Breast epithelium (tissue), 4 donors: ENCODE measurements at places on chromosomes 16 and 17.

DNA sequence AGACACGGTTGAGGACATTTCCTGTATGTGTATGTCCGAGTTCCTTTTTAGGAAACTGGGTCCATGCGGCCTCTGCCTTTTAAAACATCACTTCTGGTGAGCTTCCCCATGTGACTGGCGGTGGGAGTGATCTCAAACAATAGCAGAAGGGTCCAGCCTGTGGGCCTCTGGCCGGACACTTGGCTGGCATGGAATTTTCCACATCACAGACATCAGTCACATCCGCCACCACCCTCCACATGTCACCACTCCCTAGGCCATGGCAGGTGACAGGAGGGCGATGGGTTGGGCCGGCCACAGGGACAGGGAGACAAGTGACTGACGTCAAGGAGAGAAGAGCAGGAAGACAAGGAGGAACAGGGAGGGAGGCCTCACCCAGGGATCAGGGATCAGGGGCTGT is 83.7 kb downstream of the DNAH17 start:
- no peaks in the 10 kb centered on the region for H3K27me3 ChIP-seq
- no peak for DNase-seq
- H3K36me3 ChIP-seq, result no peaks in the 10 kb centered on the region

DNA sequence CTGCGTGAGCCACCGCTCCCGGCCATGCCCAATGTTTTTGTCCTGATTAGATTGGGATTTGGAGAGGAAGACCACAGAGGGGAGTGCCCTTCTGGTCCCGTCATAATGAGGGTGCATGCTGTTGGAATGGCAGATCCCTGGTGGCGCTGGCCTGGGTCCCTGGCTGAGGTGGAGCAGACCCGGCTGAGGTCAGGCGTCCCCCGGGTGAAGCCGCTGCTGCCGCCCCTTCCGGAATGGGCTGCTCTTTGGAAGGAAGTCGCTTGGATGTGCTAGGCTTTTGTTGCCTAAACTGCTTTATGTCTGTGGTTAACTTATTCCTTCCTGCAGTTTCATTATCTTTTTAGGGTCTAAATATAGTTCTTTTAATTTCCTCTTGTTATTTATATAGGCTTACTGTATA is 120.3 kb upstream of the CHMP6 start:
- no peaks in the 10 kb centered on the region for H3K36me3 ChIP-seq
- no peaks in the 10 kb centered on the region for H3K27me3 ChIP-seq
- no peak overlapping the region for H3K27ac ChIP-seq
- no peak for DNase-seq
- H3K4me3 ChIP-seq, result no peak overlapping the region
- no peaks in the 10 kb centered on the region for H3K4me1 ChIP-seq

- DNase-seq, result no peak
- no peaks in the 10 kb centered on the region for H3K36me3 ChIP-seq
- peaks cover 5% of the 10 kb centered on the region for H3K27me3 ChIP-seq
Observed at GRCh38 chr17:76586741-76587487, 1.3 kb upstream of the ST6GALNAC2 start.

GRCh38 chr17:5047446-5047845 is 12.2 kb upstream of the SLC52A1 start:
- H3K36me3 ChIP-seq, result no peaks in the 10 kb centered on the region
- no peaks in the 10 kb centered on the region for H3K27me3 ChIP-seq
- no peak overlapping the region for H3K4me3 ChIP-seq
- no peak for DNase-seq
- no peaks in the 10 kb centered on the region for H3K4me1 ChIP-seq

- DNase-seq, result no peak
- H3K4me1 ChIP-seq, result no peaks in the 10 kb centered on the region
- H3K27me3 ChIP-seq, result no peaks in the 10 kb centered on the region
- H3K27ac ChIP-seq, result no peak overlapping the region
- no peak overlapping the region for H3K4me3 ChIP-seq
- no peaks in the 10 kb centered on the region for H3K36me3 ChIP-seq
Observed at GRCh38 chr17:29069526-29070041, 26.6 kb downstream of the PIPOX start.

- no peaks in the 10 kb centered on the region for H3K36me3 ChIP-seq
- no peaks in the 10 kb centered on the region for H3K27me3 ChIP-seq
- H3K4me3 ChIP-seq, result no peak overlapping the region
- DNase-seq, result no peak
Observed at GRCh38 chr17:18043491-18043890, 4.3 kb downstream of the GID4 start.

GRCh38 chr17:37789021-37789565 is 44.2 kb upstream of the HNF1B start:
- no peaks in the 10 kb centered on the region for H3K27me3 ChIP-seq
- H3K4me1 ChIP-seq, result no peaks in the 10 kb centered on the region
- no peak for DNase-seq

- DNase-seq, result peak; percentile 74
- no peak overlapping the region for H3K4me3 ChIP-seq
- H3K27me3 ChIP-seq, result no peaks in the 10 kb centered on the region
- peak overlapping the region; percentile 93 for H3K27ac ChIP-seq
- H3K36me3 ChIP-seq, result no peaks in the 10 kb centered on the region
Observed at GRCh38 chr17:73349138-73349537, 37.3 kb upstream of the CDC42EP4 start.

DNA sequence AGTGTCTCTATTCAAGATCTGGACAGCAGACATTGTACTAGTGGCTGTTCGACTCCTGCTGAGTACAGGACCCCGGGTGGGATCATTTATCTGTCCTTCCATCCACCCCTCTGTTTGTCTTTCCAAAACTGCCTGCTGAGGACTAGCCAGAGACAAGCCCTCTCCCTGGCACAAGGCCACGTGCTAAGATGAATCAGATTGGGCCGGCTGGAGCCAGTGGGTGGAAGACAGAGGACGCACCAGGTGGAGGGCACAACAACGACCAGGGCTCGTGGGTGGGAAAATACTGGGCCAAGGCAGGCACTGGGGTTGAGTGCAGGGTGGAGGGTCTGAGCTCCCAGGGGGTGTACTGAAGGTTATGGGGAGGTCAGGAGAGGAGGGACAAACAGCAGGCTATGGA is 1.4 kb upstream of the CA7 start:
- DNase-seq, result no peak
- peaks cover 6% of the 10 kb centered on the region for H3K4me1 ChIP-seq
- peaks cover 22% of the 10 kb centered on the region for H3K27me3 ChIP-seq
- no peak overlapping the region for H3K4me3 ChIP-seq

GRCh38 chr16:68368301-68368888 is 57.6 kb downstream of the PRMT7 start:
- no peaks in the 10 kb centered on the region for H3K36me3 ChIP-seq
- no peaks in the 10 kb centered on the region for H3K27me3 ChIP-seq
- DNase-seq, result no peak
- no peaks in the 10 kb centered on the region for H3K4me1 ChIP-seq
- no peak overlapping the region for H3K27ac ChIP-seq

DNA sequence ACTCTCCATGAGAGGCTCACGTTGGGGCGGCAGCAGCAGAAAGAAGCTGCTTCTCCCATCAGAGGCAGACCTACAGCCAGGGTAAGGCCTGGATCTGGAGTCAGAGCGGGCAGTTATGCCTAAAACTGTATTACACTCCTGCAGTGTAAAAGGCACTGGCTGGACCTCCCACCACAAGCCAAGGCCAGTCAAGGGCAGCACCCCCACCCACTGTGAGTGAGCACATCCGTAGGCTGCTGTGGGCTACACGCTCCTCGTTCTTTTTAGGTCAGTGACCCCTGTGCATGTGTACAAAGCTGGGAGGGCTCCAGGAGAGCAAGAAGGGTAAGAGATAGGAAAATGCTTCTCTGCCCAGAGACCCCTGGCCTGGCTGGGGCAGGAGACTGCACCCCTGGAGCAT is 20.7 kb downstream of the DCAKD start:
- H3K4me1 ChIP-seq, result no peaks in the 10 kb centered on the region
- H3K4me3 ChIP-seq, result no peak overlapping the region
- no peaks in the 10 kb centered on the region for H3K27me3 ChIP-seq
- no peak overlapping the region for H3K27ac ChIP-seq
- DNase-seq, result no peak

GRCh38 chr16:50155925-50156324 is 2.8 kb downstream of the TENT4B start:
- no peaks in the 10 kb centered on the region for H3K4me1 ChIP-seq
- H3K27me3 ChIP-seq, result no peaks in the 10 kb centered on the region
- H3K27ac ChIP-seq, result no peak overlapping the region
- no peak for DNase-seq
- no peaks in the 10 kb centered on the region for H3K36me3 ChIP-seq
- peak overlapping the region; percentile 91 for H3K4me3 ChIP-seq

GRCh38 chr17:27466743-27467375 is 10.6 kb downstream of the KSR1 start:
- no peak for DNase-seq
- H3K27me3 ChIP-seq, result no peaks in the 10 kb centered on the region
- H3K4me3 ChIP-seq, result no peak overlapping the region
- H3K4me1 ChIP-seq, result no peaks in the 10 kb centered on the region

DNA sequence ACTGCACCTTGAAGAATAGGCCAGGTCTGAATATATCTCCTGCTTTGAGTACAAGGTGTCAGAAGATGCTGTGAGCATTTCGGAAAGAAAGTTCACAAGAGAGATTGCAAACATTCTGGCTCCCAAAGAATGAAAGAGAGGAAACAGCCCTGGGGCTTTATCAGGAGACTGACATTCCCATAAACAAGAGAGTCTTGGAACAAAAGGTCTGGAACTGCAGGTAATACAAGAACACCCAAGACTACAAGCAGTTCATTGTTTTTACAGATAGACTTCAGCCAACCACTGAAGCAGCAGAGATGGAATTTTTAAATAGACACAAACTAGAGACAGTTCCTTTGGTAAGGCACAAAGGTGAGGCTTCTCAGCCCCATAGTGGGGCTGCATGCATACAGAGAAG is 14.4 kb downstream of the HSD17B2 start:
- H3K27me3 ChIP-seq, result no peaks in the 10 kb centered on the region
- peak overlapping the region; percentile 45 for H3K27ac ChIP-seq
- no peak overlapping the region for H3K4me3 ChIP-seq

DNA sequence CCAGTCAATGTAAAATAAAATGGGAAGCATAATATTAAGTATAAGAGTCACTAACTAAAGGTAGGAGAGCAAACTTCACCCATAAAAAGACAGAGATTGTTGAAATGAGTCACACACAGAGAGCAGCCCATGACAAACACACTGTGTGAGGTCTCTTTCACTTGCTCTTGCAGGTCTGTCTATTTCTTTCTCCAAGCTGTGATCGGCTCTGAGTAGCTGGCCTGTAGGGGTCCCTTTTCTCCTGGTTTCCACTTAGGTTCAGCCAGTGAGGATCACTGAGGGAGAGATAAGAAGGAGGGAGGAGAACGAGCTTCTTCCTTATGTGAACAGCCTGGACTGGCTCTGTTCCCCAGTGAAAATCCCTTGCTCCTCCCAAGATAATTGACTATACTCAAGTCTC is 133.7 kb upstream of the HS3ST3A1 start:
- H3K4me1 ChIP-seq, result no peaks in the 10 kb centered on the region

DNA sequence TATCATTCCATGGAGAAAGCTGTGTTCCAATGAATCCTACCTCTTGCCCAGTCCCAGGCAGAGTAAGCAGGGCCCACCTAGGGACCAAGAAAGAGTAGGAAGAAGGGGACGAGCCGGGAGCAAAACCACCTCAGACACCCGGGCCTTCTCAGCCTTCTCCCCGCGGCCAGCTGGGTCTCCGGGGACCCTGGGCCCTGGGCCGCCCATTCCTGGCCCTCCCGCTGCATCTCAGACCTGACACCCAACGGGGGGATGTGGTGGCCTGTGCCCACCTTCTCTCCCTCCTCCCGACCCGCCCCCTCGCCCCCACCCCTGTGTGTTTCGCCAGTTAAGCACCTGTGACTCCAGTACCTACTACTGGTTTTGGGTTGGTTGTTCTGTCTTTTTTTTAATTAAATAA is 11.4 kb upstream of the CACNG1 start:
- no peaks in the 10 kb centered on the region for H3K36me3 ChIP-seq
- H3K27me3 ChIP-seq, result no peaks in the 10 kb centered on the region
- no peaks in the 10 kb centered on the region for H3K4me1 ChIP-seq

DNA sequence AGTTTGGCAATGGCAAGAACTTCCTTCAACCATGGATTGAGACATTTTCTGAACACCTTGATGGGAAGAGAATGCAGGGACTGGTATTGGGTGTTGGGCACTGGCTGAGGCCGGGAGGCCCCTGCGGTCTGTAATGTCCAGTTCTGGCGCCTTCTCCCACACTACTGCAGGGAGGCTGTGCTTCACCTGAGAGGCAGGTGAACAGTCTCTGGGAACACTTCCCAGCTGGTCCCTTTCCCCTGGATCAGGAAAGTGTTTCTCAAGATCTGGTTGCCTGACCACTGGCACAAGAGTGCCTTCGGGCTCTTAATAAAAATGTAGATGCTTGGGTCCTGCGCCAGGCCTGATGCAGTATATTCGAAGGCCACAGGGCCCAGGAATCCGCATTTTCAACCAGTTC is 28.5 kb upstream of the NAT9 start:
- H3K27me3 ChIP-seq, result no peaks in the 10 kb centered on the region
- no peaks in the 10 kb centered on the region for H3K4me1 ChIP-seq
- DNase-seq, result no peak
- no peak overlapping the region for H3K4me3 ChIP-seq

GRCh38 chr16:82864332-82865040 is 237.7 kb downstream of the CDH13 start:
- DNase-seq, result no peak
- no peak overlapping the region for H3K27ac ChIP-seq
- no peaks in the 10 kb centered on the region for H3K27me3 ChIP-seq
- H3K4me1 ChIP-seq, result no peaks in the 10 kb centered on the region
- H3K36me3 ChIP-seq, result no peaks in the 10 kb centered on the region
- H3K4me3 ChIP-seq, result no peak overlapping the region

DNA sequence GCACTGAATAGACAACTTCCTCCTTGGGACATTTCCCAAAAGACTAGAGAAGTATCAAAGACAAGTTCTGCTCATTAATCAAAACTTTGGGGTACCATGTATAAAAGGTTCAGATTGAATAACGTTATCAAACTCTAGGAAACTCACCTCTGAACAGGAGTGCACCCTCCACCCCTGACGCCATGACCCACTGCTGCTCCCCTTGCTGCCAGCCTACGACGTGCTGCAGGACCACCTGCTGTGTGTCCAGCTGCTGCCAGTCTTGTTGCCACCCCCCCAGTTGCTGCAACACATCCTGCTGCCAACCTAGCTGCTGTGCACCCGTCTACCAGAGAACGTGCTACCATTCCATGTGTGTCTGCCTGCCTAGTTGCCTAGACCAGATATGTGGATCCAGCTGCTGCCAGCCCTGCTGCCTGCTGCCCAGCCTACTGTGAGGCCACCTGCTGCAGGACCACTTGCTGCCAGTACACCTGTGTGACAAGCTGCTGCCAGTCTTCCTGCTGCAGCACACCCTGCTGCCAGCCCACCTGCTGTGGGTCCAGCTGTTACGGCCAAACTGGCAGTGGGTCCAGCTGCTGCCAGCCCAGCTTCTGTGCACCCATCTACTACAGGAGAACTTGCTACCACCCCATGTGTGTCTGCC is 13.8 kb upstream of the KRTAP9-2 start:
- H3K4me3 ChIP-seq, result no peak overlapping the region
- no peak overlapping the region for H3K27ac ChIP-seq
- no peaks in the 10 kb centered on the region for H3K36me3 ChIP-seq
- H3K4me1 ChIP-seq, result no peaks in the 10 kb centered on the region

GRCh38 chr16:11203111-11203623 is 52.8 kb downstream of the SOCS1 start:
- no peak for DNase-seq
- no peak overlapping the region for H3K4me3 ChIP-seq
- no peaks in the 10 kb centered on the region for H3K4me1 ChIP-seq
- no peak overlapping the region for H3K27ac ChIP-seq
- no peaks in the 10 kb centered on the region for H3K36me3 ChIP-seq

GRCh38 chr16:11799509-11800381 is 2.7 kb upstream of the ZC3H7A start:
- H3K27me3 ChIP-seq, result no peaks in the 10 kb centered on the region
- no peak overlapping the region for H3K4me3 ChIP-seq
- H3K27ac ChIP-seq, result no peak overlapping the region
- no peaks in the 10 kb centered on the region for H3K36me3 ChIP-seq
- no peak for DNase-seq

- H3K27ac ChIP-seq, result peak overlapping the region; percentile 72
- DNase-seq, result no peak
- H3K36me3 ChIP-seq, result no peaks in the 10 kb centered on the region
- peaks cover 10% of the 10 kb centered on the region for H3K4me1 ChIP-seq
Observed at GRCh38 chr17:64156670-64157069, 26.7 kb upstream of the ERN1 start.
